ENCODE measurements at places on chromosomes 5 and 9.

DNA sequence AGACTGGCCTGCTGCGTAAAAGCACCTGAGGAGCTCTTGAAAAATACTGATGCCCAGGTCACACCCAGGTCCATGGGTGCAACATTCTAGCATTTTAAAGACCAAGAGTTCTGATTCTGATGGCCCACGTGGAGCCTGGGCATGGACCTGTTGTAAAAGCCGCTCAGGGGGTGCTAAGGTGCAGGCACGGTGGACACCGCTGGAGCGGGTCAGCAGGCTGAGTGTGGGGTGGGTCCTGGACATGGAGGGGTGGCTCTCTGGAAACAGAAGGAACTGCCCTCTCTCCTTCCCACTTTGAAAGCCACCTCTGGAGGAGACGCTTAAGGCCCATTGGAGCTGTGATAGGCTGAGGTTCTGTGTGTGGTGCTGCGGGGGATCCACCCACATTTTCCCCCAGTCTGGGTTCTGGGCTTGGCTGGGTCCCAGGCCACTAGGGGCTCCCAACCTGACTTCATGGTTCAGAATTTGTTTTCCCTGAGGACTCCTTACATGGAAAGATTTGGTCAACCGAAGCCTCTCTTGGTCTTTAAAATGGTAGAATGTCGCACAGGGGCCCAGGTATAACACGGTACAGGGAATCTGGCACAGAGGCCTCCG is 16.6 kb downstream of the GPRIN1 start:
- H3K4me3 ChIP-seq, result no peak overlapping the region
- H3K4me1 ChIP-seq, result peaks cover 8% of the 10 kb centered on the region
- H3K27ac ChIP-seq, result no peak overlapping the region
- DNase-seq, result no peak
- peaks cover 7% of the 10 kb centered on the region for H3K36me3 ChIP-seq
- H3K27me3 ChIP-seq, result peaks cover 10% of the 10 kb centered on the region

DNA sequence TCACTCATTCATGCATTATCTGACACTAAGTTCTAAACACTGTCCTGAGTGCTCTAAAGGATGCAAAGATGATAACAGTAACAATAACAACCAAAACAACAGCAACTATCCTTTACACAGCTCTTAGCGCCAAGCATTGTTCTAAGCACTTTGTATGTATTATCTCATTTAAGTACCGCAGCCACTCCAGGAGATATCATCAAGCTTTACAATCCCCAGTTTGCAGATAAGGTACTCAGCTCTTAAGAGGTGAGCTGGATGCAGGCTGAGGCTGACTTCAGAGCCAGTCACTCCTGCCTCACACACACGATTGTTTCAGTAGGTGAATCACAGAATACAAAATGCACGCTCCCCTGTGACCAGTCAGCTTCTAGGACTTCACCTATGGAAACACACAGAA is 141.8 kb downstream of the PAX5 start:
- peaks cover 3% of the 10 kb centered on the region for H3K27me3 ChIP-seq
- DNase-seq, result no peak
- no peaks in the 10 kb centered on the region for H3K36me3 ChIP-seq
- H3K4me3 ChIP-seq, result no peak overlapping the region
- H3K4me1 ChIP-seq, result peaks cover 9% of the 10 kb centered on the region
- no peak overlapping the region for H3K27ac ChIP-seq

DNA sequence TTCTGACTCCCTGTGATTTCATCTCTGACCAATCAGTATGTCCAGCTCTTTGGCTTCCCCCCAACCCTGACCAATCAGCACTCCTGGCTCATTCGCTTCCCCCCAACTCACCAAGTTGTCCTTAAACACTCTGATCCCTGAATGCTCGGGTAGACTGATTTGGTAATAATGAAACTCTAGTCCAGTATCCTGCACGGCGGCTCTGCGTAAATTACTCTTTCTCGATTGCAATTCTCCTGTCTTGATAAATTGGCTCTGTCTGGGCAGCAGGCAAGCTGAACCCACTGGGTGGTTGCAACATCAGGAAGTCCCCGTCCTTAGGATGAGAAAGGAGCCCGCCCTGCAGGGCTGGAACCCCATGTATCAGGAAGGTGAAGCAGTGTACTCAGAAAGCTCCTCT is 10.4 kb downstream of the FCN2 start:
- H3K36me3 ChIP-seq, result peaks cover 8% of the 10 kb centered on the region
- no peak overlapping the region for H3K4me3 ChIP-seq
- no peak overlapping the region for H3K27ac ChIP-seq
- no peak for DNase-seq
- peaks cover 4% of the 10 kb centered on the region for H3K4me1 ChIP-seq

DNA sequence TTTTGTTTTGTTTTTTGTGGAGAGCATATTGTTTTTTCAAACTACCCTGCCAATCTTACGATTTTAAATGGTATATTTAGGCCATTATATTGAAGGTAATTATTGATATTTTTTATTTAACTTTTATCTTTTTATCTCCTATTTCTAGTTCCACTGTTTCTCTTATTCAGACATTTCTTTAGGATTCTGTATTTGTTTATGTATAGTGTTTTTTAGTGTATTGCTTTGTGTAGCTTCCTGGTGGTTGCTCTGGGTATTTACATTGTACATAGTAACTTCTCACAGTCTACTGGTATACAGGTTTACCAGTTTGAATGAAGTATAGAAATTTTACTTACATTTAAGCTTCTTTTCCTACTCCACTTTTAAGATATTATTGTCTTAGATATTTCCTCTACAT is 63.2 kb downstream of the ERCC6L2 start:
- DNase-seq, result no peak
- H3K36me3 ChIP-seq, result peaks cover 9% of the 10 kb centered on the region
- H3K27ac ChIP-seq, result no peak overlapping the region
- peaks cover 5% of the 10 kb centered on the region for H3K4me1 ChIP-seq

DNA sequence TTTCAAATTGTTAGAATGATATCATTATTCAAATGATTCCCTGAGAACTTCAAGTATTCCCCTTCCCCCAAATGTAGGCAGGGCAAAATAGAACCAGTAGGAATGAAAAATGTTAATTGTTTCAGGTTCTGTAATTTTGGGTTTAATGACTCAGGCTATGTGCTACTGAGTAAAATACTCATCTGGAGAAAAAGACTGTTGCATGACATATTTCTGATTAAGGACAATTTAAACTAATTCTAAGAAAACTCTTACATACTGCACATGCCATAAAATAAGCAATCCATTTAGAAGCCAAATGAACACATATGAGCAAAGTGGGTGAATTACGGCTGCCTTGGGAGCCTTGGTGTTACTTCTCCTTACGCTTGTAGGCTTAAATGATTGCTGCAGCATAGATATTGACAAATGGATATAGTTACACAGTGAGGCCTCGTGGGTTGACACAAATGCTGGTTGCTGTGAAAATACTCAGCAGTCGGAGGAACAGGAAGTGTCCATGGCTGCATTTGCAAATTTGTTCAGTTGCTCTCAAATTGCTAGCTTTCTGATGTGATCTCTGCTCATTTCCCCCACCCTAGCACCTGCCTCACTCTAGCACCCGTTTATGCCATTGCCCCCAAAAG is 174.9 kb upstream of the DMAC1 start:
- H3K4me1 ChIP-seq, result peaks cover 7% of the 10 kb centered on the region
- no peaks in the 10 kb centered on the region for H3K27me3 ChIP-seq
- DNase-seq, result no peak
- no peaks in the 10 kb centered on the region for H3K36me3 ChIP-seq
- H3K4me3 ChIP-seq, result no peak overlapping the region

- no peak overlapping the region for H3K27ac ChIP-seq
- no peak for DNase-seq
- H3K27me3 ChIP-seq, result peaks cover 24% of the 10 kb centered on the region
- H3K4me1 ChIP-seq, result peaks cover 7% of the 10 kb centered on the region
- no peak overlapping the region for H3K4me3 ChIP-seq
Observed at GRCh38 chr9:137136261-137136880, 2.6 kb upstream of the GRIN1 start.

- H3K27ac ChIP-seq, result no peak overlapping the region
- H3K27me3 ChIP-seq, result no peaks in the 10 kb centered on the region
Observed at GRCh38 chr9:75130172-75130571, 41.9 kb downstream of the OSTF1 start.

DNA sequence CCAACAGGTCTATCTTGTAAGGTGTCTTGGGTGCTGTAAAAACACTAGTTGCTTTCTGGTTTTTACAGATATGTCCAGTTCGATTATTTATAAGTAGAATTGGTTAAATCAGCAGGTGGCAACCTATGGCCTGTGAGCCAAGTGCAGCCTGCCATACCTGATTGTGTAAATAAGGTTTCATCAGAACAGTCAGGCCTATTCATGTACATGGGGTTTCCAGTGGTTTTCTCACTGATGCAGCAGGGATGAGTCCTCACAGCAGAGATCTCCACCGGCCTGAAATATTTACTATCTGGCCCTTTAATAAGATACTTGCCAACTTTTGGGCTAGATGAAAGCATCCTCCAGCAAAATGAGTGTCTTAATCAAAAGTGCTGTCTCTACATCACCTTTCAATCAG is 132.9 kb upstream of the ICE1 start:
- H3K4me3 ChIP-seq, result no peak overlapping the region
- no peak overlapping the region for H3K27ac ChIP-seq

GRCh38 chr9:74528207-74528606 is 31.1 kb downstream of the RORB start:
- DNase-seq, result no peak
- no peaks in the 10 kb centered on the region for H3K27me3 ChIP-seq
- H3K4me1 ChIP-seq, result no peaks in the 10 kb centered on the region
- no peak overlapping the region for H3K27ac ChIP-seq
- no peaks in the 10 kb centered on the region for H3K36me3 ChIP-seq

DNA sequence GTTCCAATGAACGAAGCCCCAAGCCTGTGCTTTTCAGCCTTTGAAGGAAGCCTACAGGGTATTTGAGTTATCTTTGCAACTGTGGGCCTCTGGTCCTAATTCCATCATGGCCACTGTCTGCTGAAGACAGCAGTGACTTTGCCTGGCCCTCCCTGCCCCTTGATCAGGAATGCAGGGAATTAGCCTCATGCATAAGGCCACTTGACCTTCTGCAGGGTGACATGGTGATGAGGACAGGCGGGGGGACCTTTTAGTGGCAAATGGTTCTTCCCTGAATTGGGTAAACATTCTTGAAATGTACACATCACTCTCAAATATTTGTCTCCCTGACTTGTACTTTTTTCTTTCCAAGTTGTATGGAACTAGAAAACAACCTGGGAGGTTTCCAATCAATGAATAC is 25.2 kb upstream of the XPA start:
- peaks cover 3% of the 10 kb centered on the region for H3K27me3 ChIP-seq
- no peaks in the 10 kb centered on the region for H3K36me3 ChIP-seq
- H3K4me3 ChIP-seq, result no peak overlapping the region
- H3K27ac ChIP-seq, result no peak overlapping the region

GRCh38 chr9:14314424-14314928 is 535 bp upstream of the NFIB start:
- H3K36me3 ChIP-seq, result no peaks in the 10 kb centered on the region
- peaks cover 2% of the 10 kb centered on the region for H3K4me1 ChIP-seq
- DNase-seq, result no peak
- peak overlapping the region; percentile 93 for H3K4me3 ChIP-seq
- no peak overlapping the region for H3K27ac ChIP-seq

- no peak overlapping the region for H3K27ac ChIP-seq
- peaks cover 4% of the 10 kb centered on the region for H3K4me1 ChIP-seq
- peaks cover 2% of the 10 kb centered on the region for H3K27me3 ChIP-seq
Observed at GRCh38 chr5:78129597-78129996, 164.9 kb downstream of the AP3B1 start.

DNA sequence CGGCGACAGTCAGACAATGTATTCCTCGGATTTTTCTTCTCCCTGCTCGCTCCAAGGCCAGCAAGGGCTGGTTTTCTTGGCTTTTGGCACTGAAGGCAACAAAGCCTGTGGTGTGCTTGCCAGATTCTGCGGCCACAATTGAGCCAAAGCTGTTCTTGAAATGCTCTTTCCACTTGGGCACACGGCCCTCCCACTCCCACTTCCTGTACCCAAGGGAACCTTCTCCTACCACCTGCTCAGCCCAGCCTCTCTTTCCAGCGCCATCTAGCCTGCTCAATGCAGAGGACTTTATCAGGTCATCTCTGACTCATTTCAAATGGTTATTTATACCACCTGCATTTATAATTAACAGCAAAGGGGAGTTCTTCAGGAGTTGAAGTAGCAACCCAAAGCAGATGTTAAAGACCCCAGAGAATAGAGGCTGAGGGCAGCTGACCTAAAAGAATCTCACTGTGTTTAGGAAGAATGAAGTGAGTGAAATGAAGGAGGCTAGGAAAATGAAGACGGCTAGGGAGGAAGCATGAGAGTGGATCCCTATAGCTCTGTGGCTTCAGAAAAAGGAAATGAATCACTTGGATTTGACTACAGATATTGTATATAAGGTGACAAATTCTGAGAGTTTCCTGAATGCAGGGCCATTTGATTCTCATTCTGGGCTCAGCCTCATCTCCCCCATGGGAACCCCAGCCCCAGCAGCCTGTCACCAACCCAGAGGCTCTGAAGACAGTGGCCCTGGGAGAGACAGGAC is 439.0 kb downstream of the ENC1 start:
- H3K27ac ChIP-seq, result no peak overlapping the region
- peaks cover 11% of the 10 kb centered on the region for H3K4me1 ChIP-seq
- H3K36me3 ChIP-seq, result no peaks in the 10 kb centered on the region
- H3K27me3 ChIP-seq, result peaks cover 2% of the 10 kb centered on the region
- no peak overlapping the region for H3K4me3 ChIP-seq
- DNase-seq, result no peak

GRCh38 chr5:39605588-39606575 is 181.1 kb upstream of the DAB2 start:
- DNase-seq, result no peak
- no peaks in the 10 kb centered on the region for H3K27me3 ChIP-seq
- H3K4me1 ChIP-seq, result no peaks in the 10 kb centered on the region
- no peak overlapping the region for H3K27ac ChIP-seq
- H3K4me3 ChIP-seq, result no peak overlapping the region

DNA sequence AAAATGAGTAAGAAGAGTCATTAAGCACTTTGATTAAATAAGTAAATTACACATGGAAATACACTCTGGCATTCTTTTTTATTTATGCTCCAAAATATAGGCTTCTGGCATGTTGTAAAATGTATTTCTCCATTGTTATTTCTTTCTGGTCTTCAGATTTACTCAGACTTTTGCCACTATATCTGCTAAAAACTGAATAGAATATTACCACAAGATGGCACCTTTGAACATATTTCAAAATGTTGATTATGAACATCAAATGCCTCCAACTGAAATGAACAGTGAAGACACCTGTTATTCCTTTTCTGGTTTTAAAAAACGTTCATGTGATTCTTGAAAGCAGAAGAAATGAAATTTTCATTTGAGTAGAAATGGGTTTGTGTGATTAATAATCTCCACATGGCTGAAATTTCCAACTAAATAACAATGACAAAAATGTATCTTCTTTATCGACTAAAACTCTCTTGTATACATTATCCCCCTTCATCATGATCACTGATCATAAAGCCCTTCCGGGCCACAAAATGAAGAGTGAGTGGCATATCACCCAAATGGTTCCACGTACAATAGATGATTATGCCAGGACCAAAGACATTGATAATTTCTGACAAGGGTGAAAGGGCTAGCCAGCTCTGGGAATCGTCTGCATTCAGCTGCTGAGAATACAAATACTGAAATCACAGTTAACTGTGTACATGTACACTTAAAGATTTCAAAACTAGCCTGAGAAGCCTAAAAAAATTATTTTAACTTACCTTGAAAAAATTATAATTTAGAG is 23.8 kb downstream of the TYRP1 start:
- no peaks in the 10 kb centered on the region for H3K27me3 ChIP-seq
- no peaks in the 10 kb centered on the region for H3K36me3 ChIP-seq
- DNase-seq, result no peak
- H3K27ac ChIP-seq, result peak overlapping the region; percentile 81
- peaks cover 49% of the 10 kb centered on the region for H3K4me1 ChIP-seq

- no peak for DNase-seq
- no peaks in the 10 kb centered on the region for H3K4me1 ChIP-seq
Observed at GRCh38 chr5:97364731-97365130, 181.7 kb upstream of the RIOK2 start.
